ENCODE measurements at places on chromosomes 1 and 21. TPM values are rescaled to one million over a fixed set of nuclear protein-coding genes. Genes with fewer than 3 reads are reported as not detected.

- no peak for DNase-seq
Measured at GRCh38 chr1:173903827-173904531, 13.1 kb downstream of the SERPINC1 start.

The ETV3 gene
- 41.3 TPM for total RNA-seq

GRCh38 chr1:160169553-160170399 lies 18.4 kb downstream of the ATP1A4 start:
- DNase-seq = no peak

The FAAH gene
- total RNA-seq = 6.8 TPM

DNA sequence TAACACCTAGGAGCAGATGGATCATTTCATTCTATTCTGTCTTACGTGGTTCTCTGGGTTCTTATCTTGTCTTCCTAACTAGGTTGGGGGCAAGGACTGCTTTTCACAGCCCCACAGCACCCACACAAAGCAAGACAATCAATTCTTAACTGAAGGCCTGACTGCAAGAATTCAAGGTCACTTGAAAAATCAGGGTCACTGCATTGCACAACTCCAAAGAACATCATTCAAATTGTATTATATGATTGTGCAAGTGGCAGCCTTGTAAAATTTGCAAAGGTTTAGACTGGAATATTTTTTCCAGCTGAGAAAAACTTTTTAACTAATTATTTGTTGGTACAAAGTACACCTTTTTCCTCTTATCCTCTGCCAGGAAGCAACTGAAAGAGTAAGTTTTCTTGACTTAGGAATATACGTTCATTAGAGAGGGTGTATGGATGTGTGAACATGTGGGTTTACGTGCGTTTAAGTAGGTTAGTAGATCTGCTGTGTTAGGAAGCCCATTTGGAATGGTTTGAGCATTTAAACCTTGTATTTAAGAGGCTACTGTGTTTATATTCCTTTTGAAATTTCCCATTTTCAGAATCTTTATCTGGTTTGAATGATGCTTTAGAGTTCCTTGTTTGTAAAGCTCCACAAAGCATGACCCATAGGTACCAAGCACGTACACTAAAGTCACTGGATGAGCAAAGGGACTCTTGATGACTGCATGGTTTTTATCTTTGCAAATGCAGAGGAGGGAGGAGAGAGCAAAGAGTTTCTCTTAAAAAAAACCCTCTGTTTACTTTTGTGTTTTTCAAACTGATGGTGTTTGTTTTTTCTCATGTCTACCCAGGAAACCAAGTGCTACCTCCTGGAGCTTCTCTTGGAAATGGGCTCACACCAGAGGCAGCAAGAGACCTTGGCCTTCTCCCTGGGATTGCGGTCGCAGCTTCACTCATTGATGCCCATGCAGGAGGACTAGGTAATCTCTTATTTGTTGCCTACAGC lies 214.9 kb downstream of the FGGY start:
- no peak for DNase-seq

- DNase-seq = no peak
Measured at GRCh38 chr1:218478336-218478735, 133.2 kb downstream of the TGFB2 start.
